Spinal cord (tissue), 10 donors: ENCODE measurements at places on chromosomes 3 and 15. TPM values are rescaled to one million over a fixed set of nuclear protein-coding genes. Genes with fewer than 3 reads are reported as not detected.

- DNase-seq = no peak
Observed at GRCh38 chr3:56087451-56088053, 380.7 kb downstream of the ERC2 start.

DNA sequence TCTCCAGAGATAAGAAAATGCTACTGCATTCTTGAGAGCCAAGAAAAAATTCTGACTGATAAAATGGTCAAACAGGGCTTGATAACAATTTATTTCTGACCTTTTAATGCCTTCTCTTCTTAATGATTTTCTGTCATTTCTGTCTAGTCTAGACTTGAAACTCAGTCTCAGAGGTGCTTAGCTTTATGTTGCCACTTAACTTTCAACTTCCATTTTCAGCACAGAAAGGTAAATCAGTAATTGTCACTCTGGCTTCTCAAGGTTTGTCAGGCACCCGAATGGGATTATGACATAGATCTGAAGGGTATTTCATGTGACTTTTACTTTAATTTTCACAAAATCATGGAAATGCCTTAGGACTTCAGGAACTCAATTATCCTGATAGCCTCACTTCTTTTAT, 155.4 kb upstream of the GBE1 start:
- DNase-seq = no peak

DNA sequence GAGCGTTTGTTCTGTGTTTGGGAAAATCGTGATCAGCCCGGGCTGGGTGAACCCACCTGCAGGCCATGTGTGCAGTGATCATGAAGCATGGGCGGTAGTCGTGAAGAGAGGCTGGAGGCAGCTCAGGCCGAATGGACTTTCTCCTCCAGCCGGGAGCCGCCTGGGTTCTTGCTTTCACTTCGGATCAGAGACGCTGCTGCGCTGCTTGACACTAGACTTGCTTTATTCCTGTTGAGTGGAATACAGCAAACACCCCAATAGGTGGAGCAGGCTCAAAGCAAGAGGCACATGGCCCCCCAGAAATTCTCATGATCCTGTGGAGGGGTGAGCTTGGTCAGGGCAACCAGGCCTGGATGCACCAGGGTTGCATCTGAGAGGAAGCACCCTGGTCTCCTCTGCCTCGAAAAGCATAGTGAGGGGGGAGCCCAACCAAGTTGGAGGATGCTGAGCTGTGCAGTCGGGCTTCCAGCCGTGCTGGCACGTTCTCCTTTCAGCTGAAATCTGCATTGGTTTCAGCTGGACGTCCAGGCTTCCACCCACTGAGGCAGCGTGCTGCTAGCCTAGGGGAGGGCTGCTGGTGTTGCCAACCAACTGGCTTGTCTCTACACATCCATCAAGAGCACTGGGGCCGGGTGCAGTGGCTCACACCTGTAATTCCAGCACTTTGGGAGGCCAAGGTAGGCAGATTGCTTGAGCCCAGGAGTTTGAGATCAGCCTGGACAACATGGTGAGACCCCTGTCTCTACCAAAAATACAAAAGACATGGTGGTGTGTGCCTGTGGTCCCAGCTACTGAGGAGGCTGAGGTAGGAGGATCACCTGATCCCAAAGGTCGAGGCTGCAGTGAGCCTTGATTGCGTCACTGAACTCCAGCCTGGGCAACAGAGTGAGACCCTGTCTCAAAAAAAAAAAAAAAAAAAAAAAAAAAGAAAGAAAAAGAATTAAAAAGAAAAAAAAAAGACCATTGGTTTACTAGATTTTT, 2.8 kb upstream of the NRROS start:
- no peak for DNase-seq

- no peak for DNase-seq
Observed at GRCh38 chr3:56491566-56491965, 23.3 kb upstream of the ERC2 start.

Gene WNT7A
- total RNA-seq = 6.1 TPM

Gene LACTB
- total RNA-seq = 16.7 TPM

Gene NEK10
- total RNA-seq = 12.5 TPM
